Fibroblast of the aortic adventitia (primary cell): ENCODE measurements at places on chromosomes 5 and 9. TPM values are rescaled to one million over a fixed set of nuclear protein-coding genes. Genes with fewer than 3 reads are reported as not detected.

- peak; percentile 72 for DNase-seq
These were observed 209.0 kb downstream of the CWC27 start for GRCh38 chr5:64977779-64978178.

- peak; percentile 3 for DNase-seq
These were observed 103.3 kb downstream of the CD180 start for GRCh38 chr5:67093279-67093678.

- peak; percentile 73 for DNase-seq
These were observed 20.3 kb downstream of the PTPA start for GRCh38 chr9:129131300-129132145.

DNA sequence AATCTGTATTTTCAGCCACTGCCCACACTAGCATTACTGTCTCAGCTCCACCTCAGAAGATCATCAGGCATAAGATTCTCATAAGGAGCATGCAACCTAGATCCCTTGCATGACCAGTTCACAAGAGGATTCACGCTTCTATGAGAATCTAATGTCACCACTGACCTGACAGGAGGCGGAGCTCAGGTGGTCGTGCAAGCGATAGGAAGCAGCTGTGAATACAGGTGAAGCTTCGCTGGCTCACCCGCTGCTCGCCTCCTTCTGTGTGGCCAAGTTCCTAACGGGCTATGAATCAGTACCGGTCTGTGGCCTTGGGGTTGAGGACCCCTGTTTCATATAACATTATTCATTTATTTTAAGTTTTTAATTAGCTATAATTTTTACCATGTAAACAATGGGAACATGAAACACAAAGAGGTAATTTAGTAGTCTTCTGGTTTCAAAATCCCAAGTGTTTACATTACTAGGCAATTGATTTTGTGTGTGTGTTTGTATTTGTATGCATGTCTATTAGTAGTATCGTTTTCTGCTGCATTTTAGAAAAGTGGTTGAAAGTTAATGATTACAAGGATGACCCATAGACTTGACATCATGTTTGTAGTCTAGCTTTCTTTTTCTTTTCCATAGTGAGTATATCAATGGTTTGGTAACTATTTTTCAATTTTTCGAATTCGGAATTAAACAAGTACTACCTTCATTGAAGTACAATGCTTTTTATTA lies 159.4 kb downstream of the TENT4A start:
- no peak for DNase-seq

- DNase-seq: no peak
These were observed 642 bp downstream of the RBM22 start for GRCh38 chr5:150700246-150700593.

GRCh38 chr5:24232929-24233498 lies 411.8 kb downstream of the CDH10 start:
- no peak for DNase-seq

GRCh38 chr5:94057217-94057616 lies 315.8 kb upstream of the POU5F2 start:
- no peak for DNase-seq

DNA sequence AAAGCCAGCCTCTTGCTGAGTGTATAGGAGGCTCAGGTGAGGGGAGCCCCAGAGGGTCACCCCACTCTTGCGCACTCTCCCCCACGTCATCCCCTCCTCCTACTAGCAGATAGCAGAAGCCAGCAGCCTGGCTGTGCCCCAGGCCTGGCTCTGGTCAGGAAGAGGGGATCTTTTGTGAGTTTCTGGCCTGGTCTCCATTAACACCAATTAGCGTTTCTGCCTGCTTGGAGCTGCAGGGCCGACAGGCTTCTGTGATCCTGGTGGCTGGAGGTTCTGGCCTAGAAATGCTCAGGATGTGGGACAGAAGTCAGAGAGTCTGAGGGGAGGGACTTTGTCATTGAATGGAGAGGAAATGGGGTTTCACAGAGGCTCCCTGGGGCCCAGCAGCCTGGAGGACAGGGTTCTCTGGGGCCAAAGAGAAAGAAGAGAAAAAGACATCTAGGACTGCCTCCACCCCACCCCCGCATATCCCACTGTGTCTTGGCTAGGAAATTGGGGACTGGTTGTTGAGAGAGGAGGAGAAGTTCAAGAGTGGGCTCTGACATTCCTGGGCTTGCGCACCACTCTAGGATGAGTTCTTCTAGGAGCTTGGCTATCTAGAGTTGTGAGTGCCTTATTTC lies 47.5 kb upstream of the ARAP3 start:
- DNase-seq: no peak

DNA sequence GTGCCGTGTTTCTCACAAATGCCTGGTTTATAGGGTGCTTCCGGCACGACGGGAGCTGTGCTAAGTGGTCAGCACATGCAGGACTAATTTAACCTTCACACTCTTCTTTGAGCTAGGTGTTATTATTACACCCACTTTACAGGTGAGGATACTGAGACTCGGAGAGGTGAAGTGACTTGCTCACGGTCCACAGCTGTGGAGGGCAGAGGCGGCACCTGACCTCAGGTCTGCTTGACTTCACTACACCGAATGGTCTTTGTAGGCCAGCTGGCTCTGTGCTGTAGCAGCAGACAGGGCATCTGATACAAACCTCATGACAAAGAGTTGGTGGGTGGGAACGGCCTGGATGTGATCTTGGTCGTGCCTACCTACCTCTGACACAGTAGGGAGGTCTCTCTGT lies 102.0 kb upstream of the BOD1 start:
- no peak for DNase-seq

GRCh38 chr5:115985802-115986757 lies 23.8 kb downstream of the LVRN start:
- peak; percentile 94 for DNase-seq

DNA sequence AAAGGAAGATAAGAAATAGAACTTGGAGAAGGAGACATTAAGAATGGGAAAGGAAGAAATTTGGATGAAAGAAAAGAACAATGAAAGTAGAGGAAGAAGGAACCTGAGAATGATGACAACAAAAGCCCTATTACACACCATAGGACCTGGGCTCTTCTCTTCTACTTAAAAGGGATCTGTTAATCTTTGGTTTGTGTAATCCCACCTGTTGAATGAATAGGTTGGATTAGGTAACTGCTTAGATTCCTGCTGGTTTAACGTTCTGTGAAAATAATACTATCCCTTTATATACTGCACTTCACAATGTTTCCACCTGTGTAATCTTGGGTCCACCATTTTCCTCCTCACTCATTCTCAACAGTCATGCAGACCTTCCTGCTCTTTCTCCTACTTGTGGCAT lies 157.8 kb upstream of the ATP10B start:
- DNase-seq: no peak

- DNase-seq: no peak
These were observed 11.8 kb downstream of the HNRNPAB start for GRCh38 chr5:178216088-178216534.

DNA sequence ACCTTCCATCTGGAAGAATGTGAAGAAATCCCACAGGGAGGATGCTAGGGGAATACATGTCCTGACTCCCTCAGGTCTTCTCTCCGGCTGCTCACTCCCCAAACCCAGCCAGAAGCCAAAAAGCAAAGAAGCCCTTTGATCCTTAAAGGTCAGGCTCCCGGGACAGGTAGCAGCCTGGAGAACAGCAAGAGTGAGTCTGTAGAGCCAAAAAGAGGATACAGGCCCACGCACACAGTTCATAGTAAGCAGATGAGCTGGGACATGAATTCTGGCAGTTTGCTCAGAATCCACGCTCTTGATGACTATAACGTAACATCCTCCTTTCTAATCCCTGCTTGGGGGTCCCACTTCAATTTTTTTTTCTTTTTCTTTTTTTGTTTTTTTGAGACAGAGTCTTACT lies 72.0 kb upstream of the SLC44A1 start:
- DNase-seq: no peak

DNA sequence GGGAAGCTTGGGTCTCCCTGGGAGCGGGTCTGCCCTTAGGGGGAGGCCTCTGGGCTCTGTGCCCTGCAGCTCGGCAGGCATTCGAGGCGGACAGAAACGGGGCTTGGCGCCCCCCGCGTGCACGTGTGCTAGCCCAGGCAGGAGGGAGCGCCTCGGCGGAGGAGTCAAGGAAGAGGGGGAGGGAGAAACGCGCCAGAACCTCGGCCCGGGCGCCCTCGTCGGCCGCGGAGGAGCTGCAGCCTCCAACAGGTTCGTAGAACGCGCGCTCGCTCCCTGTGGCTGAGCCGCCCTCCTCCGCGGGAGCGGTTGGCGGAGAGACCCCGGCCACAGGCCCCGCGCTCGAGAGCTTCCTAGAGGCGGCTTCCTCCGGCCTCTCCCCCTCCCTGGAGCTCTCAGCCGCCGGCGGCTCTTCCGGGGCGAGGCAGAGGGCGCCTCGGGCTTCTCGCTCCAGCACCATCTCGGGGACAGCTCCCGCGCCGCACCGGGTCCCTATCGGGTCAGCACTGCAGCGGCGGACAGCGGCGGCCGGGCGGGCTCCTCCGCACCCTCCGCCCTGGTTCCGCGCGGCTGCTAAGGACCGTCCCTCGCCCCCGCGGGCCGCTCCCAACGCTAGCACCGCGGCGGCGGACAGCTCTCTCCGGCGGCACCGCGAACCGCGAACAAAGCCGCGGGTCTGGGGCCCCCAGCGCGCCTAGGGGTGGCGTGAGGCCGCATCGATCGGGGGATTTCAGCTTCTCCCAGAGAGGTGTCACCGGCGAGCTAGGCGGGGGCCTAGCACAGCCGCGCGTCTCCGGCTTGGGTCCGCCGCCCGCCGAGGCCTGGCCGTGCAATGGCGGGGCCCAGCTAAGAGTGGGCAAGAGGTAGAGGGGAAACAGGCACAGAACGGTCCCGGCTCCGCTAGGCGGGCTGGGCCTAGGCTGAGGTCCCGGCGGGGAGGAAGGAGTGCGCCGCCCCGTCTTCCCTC lies 74.6 kb upstream of the CPLX2 start:
- DNase-seq: peak; percentile 57

DNA sequence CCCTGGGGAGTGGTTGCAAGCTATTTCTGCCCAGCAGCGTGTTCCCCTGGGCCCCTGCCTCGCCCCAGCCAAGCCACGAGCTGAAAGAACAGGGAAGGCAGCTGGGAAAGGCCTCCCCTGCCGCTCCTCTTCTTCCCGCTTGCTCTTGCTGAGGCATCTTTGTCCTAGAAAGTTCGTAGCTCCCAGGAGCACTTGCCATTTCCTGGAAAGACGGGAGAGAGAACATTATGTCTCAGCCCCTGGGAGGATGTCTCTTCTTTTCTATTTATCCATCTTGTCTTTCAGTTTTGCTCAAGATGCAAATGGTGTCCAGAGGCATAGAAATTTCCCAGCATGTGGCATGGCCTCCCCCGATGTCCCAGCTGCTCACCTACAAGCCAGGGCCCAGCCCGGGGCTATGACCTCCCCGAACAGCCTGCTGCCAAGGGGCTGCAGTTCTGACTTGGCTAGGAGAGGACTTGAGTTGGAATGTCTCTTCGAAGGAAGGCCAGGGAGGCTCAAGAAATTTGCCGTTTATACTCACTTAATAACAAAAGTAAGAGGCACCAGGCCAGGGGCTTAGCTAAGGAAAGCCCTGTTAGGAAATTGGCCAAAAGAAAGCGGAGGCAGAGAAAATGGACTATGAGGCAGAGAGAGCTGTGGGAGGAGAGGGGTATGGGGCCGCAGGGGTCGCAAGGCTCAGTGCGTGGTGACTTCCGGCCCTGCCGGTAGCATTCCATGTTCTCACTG lies 87.3 kb downstream of the LIFR start:
- peak; percentile 28 for DNase-seq

GRCh38 chr9:72041775-72042194 lies 18.6 kb downstream of the C9orf57 start:
- DNase-seq: peak; percentile 70

GRCh38 chr5:82204567-82204966 lies 73.6 kb downstream of the RPS23 start:
- DNase-seq: no peak

DNA sequence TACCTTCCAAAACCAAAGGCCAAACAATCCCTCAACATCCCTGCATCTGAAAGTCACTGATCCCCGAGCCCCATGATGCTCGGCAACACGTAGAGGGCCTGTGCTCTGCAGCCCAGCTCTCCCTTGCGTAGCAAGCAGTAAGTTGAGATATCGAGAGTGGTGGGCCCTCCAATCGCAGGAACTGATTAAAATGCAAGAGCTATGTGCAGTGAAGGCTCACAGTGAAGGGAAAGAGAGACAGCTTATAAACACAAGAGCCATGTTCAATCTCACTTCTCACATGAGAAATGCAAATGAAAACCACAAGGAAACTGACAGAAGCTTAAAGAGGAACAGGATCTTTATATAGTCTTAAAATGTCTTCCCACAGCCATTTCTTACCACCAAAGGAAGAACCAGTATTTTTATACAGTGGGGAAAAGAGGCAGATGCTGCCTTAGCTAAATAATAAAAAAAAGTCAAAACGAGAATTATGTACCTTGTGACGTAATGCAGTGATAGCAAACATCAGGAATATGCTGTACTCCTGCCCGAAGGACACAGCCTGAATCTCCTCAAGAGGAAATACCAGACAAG lies 24.6 kb downstream of the TTF1 start:
- no peak for DNase-seq

DNA sequence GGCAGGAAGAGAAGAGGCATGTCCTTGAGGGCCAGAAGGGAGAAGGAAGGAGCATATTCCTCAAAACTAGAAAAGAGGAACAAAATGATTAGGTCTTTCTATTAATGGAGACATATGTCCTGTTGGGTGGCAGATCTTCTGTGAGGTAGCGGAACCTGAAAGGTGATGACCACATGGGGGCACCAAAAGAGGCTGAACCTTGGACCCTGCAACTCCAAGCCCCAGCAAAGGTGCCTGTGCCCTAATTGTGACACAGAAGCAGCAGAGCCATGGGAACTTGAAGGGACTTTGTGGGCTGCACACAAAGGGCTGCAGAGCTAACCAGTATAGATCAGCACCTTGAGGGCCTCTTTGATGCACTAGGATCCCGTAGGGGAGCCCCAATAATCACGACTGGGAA lies 158.0 kb downstream of the BAAT start:
- no peak for DNase-seq

DNA sequence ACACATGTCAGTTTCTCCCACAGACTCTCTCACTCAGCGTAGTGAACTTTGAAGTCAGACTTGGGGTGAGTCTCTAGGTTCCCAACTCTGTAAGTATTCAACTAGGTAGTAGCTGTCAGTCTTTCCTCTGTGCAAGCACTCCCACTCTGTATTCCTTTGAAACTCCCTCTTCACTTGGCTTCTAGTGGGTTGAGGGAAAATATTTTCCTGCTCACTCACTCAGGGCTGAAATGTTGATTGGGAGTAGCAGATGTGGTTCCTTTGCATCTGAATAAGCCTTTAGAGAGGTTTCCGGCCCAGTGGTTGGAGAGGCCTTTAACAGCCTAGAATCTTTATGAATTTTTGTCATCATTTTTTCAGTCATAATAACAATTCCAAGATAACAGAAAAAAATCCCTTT lies 18.1 kb upstream of the ARRDC3 start:
- peak; percentile 8 for DNase-seq

DNA sequence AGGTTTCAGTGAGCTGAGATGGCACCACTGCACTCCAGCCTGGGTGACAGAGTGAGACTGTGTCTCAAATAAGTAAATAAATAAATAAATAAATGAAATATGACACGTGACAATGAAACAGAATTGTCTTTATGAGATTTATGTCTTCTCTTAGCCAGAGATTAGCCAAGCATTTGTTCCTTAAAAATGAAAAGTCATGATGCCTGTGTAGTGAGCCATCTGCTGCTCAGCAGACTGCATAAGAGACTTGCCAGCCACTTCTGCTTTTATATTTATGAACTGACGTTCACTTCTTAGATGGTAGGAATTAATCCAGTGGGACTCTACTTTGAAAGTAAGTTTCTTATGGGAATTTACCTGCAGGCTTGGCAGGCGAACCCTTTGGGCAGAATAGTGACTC lies 227.4 kb downstream of the NR3C1 start:
- DNase-seq: no peak

- DNase-seq: peak; percentile 45
These were observed 439.9 kb upstream of the KLF4 start for GRCh38 chr9:107929443-107929842.

Gene FAM120A
- 55.7 and 116 TPM in 2 replicates for total RNA-seq

Gene TMOD1
- 0.16 and 0.18 TPM in 2 replicates for total RNA-seq

Gene DNAH5
- total RNA-seq: under 0.01 and 0.18 TPM in 2 replicates

Gene SLC4A9
- not detected in 2 replicates for total RNA-seq

Gene OTP
- total RNA-seq: not detected in 2 replicates
